Ascending aorta (tissue), 2 donors: ENCODE measurements at places on chromosomes 1 and 21.

- no peaks in the 10 kb centered on the region for H3K36me3 ChIP-seq
- H3K27me3 ChIP-seq = no peaks in the 10 kb centered on the region
- no peaks in the 10 kb centered on the region for H3K4me1 ChIP-seq
- H3K4me3 ChIP-seq = no peak overlapping the region
- no peak overlapping the region for H3K27ac ChIP-seq
- no peak for DNase-seq
Measured at GRCh38 chr1:4227986-4228385, 327.9 kb upstream of the C1orf174 start.

DNA sequence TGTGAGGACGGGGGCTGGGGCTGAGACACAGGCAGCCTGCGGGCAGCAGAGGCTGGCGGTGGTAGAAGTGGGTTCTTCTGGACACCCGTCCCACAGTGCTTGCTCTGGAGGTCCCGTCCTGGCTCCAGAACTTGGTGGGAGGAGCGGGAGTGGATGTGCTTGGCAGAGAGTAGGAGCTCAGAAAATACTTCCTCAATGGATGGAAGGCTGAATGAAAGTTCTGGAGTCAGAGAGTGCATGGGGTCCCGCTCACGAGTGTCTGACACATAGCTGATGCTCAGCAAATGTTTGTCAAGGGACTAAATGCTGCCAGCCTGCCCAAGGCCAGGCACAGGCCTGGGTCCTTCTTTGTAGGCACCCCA, 13.4 kb upstream of the NES start:
- peaks cover 8% of the 10 kb centered on the region for H3K4me1 ChIP-seq
- H3K4me3 ChIP-seq = no peak overlapping the region
- no peak for DNase-seq

- H3K4me3 ChIP-seq = no peak overlapping the region
- H3K4me1 ChIP-seq = no peaks in the 10 kb centered on the region
- no peak overlapping the region for H3K27ac ChIP-seq
Measured at GRCh38 chr1:236425031-236425663, 31.1 kb downstream of the EDARADD start.

DNA sequence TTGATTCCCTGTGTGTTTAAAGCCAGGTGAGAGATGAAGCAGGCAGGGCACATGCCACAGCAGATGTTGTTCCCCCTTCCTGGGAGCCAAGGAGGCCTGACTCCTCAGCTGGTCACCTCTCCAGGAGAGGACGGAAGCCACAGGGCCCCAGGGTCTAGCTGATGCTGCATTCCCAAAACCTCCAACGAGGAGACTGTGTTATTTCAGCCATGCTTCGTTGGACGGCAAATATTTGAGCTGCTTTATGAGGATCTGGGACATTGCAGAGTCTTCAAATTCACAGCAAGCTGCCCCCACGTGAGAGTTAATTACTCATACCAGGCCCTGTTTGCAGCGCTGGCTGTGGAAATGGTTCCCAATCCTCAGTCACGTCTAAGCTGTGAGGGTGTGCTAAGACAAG, 85.3 kb downstream of the CDC7 start:
- H3K4me3 ChIP-seq = no peak overlapping the region
- H3K27me3 ChIP-seq = no peaks in the 10 kb centered on the region
- no peaks in the 10 kb centered on the region for H3K36me3 ChIP-seq
- no peak for DNase-seq
- no peaks in the 10 kb centered on the region for H3K4me1 ChIP-seq

- no peaks in the 10 kb centered on the region for H3K36me3 ChIP-seq
- H3K4me3 ChIP-seq = peak overlapping the region; percentile 93
- H3K27me3 ChIP-seq = no peaks in the 10 kb centered on the region
- peaks cover 7% of the 10 kb centered on the region for H3K4me1 ChIP-seq
Measured at GRCh38 chr21:17612023-17612564, 607 bp downstream of the BTG3 start.

DNA sequence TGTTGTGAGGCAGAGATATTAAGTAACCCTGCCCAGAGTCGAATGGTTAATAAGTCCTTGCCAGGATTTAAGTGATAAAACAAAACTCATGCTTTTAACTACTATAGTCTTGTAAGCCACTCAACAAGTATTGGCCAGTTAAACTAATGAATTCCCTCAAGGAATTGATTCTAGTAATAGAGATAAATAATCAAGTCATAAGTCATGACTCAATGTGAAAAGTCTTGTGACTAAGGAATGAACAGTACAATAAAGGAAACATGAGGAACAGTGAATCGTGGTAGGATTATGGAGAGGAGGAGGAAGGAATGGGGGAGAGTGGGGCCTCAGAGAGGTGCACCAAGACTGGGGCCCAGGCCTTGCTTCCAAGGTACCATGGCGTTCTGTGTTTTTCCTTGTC, 104.7 kb downstream of the FGGY start:
- H3K4me1 ChIP-seq = no peaks in the 10 kb centered on the region
- no peak overlapping the region for H3K4me3 ChIP-seq
- H3K36me3 ChIP-seq = no peaks in the 10 kb centered on the region
- H3K27ac ChIP-seq = no peak overlapping the region

DNA sequence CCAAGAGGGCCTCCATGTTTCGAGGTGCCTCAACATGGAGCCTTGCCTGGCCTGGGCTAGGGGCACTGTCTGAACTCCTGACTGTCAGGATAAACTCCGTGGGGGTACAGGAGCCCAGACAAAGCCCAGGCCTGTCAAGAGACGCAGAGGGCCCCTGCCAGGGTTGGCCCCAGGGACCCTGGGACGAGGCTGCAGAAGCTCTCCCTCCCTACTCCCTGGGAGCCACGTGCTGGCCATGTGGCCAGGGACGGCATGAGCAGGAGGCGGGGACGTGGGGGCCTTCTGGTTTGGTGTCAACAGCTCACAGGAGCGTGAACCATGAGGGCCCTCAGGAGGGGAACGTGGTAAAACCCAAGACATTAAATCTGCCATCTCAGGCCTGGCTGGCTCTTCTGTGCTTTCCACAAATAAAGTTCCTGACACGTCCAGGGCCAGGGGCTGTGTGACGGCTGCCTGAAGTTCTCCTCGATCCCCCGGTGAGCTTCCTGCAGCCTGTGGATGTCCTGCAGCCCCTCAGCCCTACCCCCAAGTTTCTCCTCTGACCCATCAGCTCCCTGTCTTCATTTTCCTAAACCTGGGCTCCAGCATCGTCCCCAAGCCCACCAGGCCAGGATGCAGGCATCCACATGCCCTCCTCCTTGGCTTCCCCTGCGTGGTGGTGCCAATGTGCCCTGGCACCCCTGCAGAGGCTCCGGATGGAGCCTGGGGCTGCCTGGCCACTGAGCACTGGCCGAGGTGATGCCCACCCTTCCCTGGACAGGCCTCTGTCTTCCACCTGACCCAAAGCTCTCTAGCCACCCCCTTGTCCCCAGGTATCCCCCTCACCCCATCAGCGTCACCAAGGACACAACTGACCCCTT, 12.8 kb upstream of the LRRC3 start:
- no peak overlapping the region for H3K27ac ChIP-seq
- H3K4me3 ChIP-seq = no peak overlapping the region
- no peak for DNase-seq
- H3K27me3 ChIP-seq = no peaks in the 10 kb centered on the region
- no peaks in the 10 kb centered on the region for H3K36me3 ChIP-seq
